ENCODE measurements at places on chromosomes 5 and 9.

DNA sequence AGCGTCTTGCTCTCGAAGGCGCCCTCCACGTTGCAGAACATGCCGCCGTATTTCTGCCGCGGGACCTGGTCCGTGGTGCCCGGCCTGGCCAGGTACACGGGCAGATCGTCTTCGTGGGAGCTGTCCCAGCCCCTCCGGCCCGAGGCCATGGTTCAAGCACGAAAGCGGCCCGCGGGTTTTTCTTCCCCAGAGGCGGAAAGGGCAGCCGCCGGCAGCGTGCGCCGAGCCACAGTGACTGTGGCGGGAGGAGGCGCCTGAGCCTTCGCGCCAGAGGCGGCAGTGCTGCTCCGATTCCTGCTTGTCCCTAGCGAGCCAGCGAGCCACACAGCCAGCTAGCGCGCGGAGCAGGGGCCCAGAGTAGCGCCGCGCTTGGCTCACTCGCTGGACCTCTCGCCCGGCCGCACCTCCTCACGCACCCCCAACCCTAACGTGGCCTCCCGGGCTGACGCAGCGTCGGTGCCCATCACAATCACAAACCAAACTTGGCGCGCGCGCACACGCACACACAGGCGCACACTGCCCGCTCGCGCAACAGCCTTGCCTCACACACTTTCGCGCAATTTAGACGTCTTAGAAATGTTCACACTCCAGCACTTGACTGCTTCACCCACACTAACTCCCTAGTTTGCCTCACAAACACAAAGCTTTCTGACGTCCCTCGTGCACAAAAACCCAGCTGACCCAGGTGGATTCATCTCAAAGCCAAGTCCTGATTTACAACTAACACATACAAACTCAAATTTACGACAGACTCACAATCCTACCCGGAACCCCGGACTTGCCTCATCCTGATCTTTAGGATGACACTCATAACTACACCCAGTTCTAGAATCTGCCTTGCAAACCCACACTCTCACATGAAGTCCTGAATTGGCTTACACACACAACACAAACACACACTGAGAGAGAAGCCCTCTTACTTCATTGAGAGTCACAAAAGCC lies at the start of gene DPYSL3:
TSS of gene DPYSL3 (minus strand) at position 359 of the 942 bp plus-strand sequence. CDS start at position 149, 210 bp downstream.
- DNase-seq, result peak; percentile 28

DNA sequence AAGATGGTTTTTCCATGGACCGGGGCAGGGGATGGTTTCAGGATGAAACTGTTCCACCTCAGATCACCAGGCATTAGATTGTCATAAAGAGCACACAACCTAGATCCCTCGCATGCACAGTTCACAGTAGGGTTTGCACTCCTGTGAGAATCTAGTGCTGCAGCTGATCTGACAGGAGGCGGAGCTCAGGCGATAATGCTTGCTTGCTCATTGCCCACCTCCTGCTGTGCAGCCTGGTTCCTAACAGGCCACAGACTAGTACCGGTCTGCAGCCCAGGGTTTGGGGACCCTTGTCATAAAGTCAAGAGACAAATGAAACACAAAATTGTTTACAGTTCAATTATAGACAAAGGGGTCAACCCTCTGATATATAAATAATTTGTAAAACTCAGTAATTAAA lies 101.7 kb downstream of the RANBP17 start:
- DNase-seq, result no peak

GRCh38 chr9:108673386-108673785 lies 182.4 kb downstream of the ACTL7B start:
- DNase-seq, result no peak

GRCh38 chr5:109779036-109779735 lies 89.5 kb downstream of the MAN2A1 start:
- DNase-seq, result no peak

DNA sequence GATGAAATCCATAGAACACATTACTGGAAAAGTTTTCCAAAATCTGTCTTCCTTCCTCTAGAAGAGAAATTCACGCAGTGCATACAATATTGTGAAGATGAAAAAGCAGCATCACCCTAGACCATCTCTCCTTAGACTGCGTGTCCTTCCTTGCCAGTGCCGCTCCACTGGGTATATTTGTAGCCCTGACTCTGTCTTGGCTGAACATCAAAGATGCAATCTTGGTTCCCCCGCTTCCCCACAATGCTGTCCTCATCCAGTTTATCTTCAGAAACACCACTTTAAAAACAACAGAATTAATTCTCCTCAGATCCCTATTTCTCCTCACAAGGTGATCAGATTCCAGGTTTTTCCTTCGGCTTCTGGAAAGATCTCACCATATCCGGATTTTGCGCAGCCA lies 53.9 kb downstream of the ROR2 start:
- no peak for DNase-seq

DNA sequence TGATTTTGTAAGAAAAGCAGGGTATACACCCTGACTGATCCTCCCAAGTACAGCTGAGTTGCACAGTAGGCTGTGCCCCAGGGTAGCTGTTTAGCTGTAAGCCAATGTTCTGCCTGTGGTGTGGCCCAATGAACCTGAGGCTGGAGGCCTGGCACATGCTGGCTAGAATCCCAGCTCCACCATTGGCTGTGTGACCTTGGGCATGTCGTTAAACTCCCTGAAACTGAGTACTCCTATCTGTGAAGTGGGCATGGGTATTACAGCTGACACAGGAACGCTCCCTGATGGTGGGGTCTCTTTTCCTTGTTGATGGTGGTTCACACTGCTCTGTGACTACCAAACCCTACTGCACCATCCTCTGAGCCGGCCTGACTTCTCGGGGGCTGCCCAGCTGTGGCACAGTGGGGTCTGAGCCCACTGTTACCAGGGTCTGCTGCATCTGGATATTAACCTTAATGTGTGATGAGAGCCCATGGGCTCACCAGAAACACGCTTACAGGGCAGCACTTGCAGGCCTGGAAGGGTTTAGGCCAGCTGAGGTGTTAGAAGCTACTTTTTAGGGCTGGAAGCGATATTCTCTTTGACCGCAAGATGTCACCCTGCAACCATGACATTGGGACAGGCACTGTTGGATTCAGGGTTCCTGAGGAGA lies 7.0 kb upstream of the GADD45G start:
- DNase-seq, result peak; percentile 69

DNA sequence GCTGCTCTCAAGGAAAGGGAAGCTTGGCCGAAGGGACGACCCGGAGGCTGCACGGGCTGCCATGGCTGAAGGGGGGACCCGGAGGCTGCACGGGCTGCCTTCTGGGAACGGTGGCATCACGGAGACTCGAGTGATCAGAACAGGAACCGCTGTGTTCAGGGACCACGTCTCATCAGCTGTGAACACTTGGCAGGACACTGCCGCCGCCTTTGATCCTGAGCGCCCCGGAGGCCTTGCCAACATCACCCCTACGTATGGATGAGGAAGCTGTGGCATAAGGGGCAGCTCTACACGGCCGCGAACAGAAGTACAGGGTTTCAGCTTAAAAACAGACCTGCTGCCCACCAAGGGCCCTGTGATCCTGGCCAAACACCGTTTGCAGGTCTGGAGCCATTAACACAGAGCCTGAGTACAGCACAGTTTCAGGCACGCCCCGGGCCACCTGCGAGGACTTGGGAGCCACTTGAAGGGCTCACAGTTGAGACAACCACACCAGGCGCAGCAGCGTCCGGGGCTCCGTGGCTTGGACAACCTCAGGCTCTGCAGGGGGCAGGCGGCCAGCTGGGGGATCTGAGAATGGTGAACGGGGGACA lies 23.9 kb upstream of the TERT start:
- DNase-seq, result no peak

- DNase-seq, result no peak
Observed at GRCh38 chr5:123358751-123359150, 64.5 kb downstream of the CEP120 start.

DNA sequence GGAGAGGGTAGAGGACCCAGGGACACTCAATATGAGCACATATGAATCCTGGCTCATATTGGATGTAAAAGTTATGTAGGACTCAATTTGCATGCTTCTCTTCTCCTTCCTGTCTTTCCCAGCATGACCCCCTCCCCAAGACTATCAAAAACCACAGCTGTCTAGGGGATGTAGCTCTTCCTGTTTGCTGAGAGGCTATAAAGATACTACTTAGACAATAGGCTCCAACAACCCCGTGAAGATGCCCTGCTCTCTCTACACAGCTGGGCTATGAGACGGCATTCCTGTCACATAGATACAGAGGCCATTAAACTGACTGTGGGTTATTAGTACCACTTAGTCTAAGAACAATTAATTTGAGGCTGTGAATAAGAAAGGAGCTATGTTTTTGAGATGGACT lies 56.5 kb upstream of the PCSK1 start:
- no peak for DNase-seq

DNA sequence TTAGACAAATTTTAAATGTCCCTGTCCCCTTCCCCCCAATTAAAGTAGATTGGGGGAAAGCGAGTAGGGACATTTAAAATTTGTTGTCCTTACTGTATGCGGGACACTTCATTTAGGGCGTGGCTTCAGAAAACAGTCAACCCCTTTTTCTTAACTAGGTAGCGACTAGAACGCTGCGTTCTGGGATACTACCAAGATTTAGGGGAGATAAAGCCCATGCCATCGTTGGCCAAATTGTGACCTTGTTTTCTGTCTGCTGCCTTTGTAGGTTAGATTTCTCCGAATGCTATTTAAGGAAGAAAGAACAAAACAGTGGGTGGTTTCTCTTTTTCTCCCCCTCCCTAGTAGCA lies 1.2 kb downstream of the CKS2 start:
- DNase-seq, result peak; percentile 17

- DNase-seq, result peak; percentile 68
Observed at GRCh38 chr9:93451849-93452709, 594 bp downstream of the FAM120A start.

GRCh38 chr9:134724912-134725604 lies 83.5 kb downstream of the COL5A1 start:
- DNase-seq, result no peak

- no peak for DNase-seq
Observed at GRCh38 chr5:79653843-79654242, 35.8 kb upstream of the CMYA5 start.

DNA sequence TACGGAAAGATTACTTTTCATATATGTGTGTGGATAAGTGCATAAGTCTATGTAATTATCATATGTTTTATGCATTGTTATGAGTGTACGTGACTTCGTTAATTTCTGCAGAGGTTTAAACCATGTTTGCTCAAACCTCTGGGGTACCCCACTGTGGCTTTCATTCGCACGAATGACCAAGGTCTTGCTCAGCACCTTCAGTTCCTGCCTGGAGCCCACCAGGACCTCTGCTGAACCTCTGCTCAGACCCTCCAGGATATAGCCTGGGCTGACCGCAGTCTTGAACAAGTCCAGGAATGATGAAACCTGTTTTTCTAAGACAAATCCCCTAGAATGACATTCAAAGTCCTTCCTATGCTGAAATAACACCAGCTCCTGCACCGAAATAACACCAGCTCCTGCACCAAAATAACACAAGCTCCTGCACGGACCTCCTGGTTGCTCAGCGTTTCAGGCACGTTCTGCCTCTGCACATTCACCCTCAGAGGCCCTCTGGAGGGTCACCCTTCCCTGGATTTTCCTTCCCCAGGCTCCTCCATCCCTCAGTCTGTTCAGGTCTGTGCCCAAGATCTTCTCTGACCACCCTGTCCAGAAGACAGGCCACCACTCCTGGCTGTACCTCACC lies 99.7 kb upstream of the BOD1 start:
- no peak for DNase-seq

- DNase-seq, result no peak
Observed at GRCh38 chr5:168705321-168705720, 126.2 kb upstream of the PANK3 start.

GRCh38 chr5:176529741-176530141 lies 7.5 kb downstream of the RNF44 start:
- DNase-seq, result peak; percentile 55

DNA sequence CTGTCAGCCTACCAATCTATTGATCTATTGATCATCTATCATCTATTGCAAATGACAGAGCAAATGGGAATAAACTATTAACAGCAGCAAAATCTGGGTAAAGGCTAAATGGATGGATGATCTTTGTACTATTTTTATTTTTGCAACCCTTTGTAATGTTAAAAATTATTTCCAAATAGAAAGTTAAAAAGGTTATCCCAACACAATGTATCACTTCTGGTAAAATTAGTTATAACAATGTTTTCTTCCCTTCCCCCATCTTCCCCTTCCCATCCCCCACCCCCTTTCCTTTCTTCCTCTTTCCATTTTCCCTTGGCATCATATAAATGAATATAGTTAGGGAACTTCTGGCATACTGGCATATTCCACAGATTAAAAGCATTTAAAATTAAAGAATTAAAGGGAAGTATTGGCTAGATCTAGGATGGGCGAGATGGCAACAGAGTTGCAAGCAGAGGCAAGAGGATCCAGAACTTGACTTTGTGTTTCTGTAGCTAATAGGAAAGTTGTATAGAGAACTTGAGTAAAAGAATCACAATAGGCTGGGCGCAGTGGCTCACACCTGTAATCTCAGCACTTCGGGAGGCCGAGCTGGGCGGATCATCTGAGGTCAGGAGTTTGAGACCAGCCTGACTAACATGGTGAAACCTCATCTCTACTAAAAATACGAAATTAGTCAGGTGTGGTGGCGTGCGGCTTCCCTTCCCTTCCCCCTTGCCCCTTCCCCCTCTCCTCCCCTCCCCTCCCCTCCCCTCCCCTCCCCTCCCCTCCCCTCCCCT lies 66.6 kb upstream of the TAF11L2 start:
- no peak for DNase-seq

DNA sequence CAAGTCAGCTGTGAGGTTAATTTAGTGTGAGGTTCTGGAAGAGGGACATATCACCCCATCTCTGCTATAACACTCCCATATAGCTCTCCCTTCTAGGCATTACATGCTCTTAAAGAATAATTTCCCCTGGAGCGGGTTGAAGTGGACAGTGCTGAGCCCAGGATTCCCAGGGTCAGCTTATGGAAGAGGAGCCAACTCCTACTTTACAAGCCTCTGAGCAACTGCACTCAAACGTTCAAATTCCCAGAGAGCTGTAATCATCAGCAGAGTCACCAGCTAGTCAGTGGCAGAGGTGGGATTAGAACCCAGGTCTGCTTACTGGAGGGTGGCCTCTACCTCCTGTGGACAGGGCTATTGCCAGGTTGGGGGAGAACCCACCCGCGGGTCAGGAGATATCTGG lies 1.4 kb downstream of the NEURL1B start:
- no peak for DNase-seq

DNA sequence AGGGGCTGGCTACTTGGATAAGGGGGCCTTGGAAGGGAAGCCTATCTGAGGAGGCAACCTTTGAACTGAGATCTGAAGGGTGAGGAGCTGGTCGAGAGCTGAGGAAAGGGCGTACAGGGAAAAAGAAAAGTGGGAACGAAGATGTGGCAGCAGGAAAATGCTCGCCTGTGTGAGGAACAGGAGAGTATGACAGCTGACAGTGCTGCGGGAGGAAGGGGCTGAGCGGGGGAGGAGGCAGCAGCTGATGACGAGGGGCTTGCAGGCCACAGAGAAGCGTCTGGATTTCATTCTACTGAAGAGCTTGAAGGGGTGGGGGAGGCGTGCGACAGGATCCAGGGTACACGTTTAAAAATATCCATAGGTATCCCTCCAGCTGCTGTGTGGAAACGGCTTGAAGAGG lies 28.9 kb downstream of the SH3PXD2B start:
- DNase-seq, result no peak

DNA sequence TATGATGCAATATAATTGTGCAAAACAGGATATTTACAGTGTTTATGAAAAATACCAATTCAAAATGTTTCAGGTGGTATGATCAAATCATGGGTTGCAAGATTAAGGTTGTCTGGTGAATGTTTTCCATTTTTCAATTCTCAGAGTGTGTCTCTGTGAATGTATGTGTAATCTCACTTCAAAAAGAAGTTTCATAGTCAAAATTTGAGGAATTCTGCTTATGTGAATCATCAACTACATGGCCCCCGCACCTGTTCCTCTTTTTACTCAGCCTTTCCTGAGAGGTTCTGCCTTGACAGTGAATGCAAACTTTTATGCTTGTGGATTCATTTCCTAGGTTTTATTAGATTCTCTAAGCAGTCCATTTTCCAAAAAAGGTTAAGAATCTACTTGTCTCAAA lies 32.1 kb downstream of the KCTD16 start:
- DNase-seq, result peak; percentile 28
